ENCODE measurements at places on chromosomes 1 and 21.

- DNase-seq, result no peak
Measured at GRCh38 chr21:45334591-45335081, 46.9 kb upstream of the POFUT2 start.

- no peak for DNase-seq
Measured at GRCh38 chr1:22248746-22249145, 105.8 kb upstream of the WNT4 start.

DNA sequence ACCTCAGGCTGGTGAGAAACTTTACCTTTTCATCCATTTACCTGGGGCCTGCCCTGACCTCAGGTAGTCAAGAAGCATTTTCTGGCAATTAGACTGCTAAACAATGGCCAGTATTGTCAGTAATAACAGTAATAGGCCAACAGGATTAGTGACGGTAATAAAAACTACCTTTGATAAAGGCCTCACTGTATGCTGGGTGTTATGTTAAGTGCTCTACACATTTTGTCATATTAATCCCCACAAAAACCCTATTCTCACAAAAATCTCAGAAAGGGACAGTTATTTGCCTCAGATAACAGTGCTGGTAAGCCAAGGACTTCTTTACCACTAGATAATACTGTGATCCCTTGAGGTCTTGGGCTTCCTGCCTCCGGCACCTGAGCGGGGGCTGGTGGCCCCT is 191.4 kb downstream of the FOXD2 start:
- no peak for DNase-seq

- DNase-seq, result no peak
Measured at GRCh38 chr1:23922321-23922943, 9.3 kb upstream of the CNR2 start.

GRCh38 chr21:32611471-32611997 is 643 bp downstream of the CFAP298 start:
- DNase-seq, result no peak

Measured in RCC 7860 (cell line).